ENCODE measurements at places on chromosomes 6 and 20. TPM values are rescaled to one million over a fixed set of nuclear protein-coding genes. Genes with fewer than 3 reads are reported as not detected.

Gene PLCB1
- 0.94 TPM for total RNA-seq

DNA sequence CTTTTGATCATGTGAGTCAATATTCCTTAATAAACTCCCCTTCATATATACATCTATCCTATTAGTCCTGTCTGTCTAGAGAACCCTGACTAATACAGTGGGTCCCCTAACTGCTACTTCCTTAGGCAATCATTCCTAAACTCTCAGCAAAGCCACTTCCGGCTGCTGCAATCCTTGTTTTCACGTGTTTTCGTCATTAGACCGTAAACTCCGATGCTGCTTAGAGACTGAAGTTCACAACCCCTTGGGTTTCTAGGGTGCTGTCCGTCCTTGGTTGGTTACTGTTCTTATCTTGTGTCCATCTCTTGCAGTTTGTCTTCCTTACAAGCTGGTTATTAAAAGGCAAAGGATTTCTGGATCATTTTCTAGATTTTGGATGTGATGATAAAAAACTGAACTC is 106.4 kb downstream of the GMPR start:
- peak; percentile 92 for DNase-seq

Gene OR2H1
- not detected for total RNA-seq

DNA sequence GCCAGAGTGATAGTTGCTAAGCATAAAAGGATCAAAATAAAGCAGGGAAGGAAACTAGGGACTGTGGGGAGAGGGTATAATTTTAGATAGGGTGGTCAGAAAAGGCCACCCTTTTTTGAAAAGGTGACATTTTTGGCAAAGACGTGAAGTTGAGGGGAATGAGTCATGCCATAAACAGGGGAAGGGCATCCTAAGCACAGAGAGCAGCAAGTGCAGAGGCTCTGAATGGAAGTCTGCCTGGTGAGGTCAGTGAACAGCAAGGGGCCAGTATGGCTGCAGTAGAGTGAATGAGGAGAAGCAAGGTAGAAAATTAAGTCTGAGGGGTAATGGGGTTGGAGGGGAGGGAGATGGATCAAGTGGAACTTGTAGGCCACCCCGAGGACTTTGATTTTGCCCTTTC is 2.4 kb downstream of the KLC4 start:
- peak; percentile 76 for DNase-seq

- peak; percentile 27 for DNase-seq
These were observed 123.3 kb downstream of the PXDC1 start for GRCh38 chr6:3627956-3628835.

- no peak for DNase-seq
These were observed 11.4 kb downstream of the SYTL3 start for GRCh38 chr6:158661156-158661685.
